ENCODE measurements at places on chromosomes 13 and 19.
A peak's percentile ranks its signal among the peaks of the same experiment; 100 is the strongest.

GRCh38 chr19:16936901-16937300, 48.1 kb downstream of the F2RL3 start:
- no peak for DNase-seq

DNA sequence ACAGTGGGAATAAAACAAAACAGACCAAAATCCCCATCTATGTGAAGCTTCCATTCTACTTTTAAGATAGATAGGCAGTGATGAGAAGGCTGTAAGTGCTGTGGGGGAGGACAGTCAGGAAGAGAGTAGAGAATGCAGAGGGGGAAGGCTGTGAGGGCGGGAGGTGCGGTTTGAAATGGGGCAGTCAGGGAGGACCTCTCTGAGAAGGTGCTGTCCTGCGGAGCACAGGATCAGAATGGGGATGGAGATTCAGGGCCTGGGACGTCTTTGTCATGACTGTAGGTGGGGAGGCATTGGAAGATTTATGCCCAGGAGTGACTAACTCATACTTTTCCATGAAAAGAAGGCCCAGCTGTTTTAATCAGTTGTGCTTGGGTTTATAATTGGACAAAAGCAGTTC, 3.9 kb upstream of the GPR183 start:
- DNase-seq: no peak

DNA sequence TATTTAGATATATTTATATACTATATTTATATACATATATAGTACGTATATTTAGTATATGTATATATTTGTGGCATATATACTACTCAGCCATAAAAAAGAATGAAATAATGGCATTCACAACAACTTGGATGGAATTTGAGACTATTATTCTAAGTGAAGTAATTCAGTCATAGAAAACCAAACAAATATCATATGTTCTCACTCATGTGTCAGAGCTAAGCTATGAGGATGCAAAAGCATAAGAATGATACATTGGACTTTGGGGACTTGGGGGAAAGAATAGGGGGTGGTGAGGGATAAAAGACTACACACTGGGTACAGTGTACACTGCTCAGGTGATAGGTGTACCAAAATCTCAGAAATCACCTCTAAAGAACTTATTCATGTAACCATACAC, 1015.7 kb downstream of the EFNB2 start:
- peak; percentile 33 for DNase-seq

DNA sequence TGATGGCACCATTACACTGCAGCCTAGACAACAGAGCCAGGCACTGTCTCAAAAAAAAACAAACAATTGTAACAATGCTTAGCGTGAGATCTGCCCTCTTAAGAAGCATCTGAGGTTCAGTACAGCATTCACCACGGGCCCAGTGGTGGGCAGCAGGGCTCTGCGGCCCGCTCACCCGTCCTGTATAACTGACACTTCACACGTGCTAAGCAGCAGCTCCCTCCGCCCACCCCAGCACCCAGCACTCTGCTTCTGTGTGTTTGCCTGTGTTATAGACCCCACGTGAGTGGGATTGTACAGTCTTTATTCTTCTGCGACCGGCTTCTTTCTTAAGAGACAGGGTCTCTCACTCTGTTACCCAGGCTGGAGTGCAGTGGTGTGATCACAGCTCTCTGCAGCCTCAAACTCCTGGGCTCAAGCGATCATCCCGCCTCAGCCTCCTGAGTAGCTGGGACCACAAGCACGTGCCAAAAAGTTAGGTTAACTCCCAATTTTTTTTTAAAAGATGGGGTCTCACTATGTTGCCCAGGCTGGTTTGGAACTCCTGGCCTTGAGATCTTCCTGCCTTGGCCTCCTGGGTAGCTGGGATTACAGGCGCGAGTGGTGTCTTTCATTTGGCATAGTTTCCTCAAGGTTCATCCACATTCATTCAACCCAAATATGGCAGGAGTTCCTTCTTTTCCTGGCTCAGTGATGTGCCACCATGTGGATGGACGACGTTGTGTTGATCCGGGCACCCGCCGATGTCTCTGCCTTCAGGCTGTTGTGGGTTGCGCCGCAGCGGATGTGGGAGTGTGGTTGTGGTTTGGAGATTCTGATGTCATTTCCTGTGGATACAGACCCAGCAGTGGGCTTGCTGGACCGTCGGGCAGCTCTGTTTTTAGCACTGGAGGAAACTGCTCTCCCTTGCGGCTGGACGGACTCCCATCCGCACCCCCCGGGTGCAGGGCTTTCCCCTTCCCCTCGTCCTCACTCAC, 170.0 kb downstream of the KDM4B start:
- no peak for DNase-seq

DNA sequence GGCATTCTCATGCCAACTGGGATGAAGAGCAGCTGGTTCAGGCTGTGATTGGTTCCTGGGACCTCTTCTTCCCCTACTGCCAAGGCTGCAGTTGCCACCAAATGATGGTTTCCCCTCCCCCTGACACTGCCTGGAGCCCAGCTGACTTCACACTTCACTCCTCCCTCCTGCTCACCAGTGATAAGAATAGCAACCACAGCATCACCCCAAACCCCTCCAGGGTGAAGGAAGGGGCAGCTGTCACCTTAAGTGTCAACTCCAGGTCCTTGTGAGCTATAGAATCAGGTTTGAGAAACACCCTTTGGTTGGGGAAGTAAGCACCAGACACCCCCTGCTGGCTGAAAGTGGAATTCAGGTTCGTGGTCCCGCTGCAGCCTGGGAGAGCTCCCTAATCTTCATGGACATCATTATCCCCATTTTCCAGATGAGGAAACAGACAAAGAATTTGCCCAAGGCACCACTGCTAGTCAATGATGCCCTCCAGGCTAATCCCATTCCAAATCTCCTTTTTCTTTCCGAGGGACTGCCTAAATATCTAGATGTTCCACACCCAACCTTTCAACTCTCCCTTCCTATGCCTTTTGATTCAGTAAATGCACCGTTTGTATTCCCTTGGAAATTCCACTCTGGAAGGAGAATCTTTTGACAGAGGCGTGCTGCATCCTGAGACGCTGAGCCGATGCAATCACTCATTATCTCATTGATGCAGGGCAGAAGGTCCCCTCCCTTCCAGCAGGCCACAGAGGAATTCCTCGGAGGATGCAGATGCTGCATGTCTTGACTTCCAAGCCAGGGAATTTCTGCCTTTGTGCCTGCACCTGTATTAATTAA, 50.6 kb upstream of the UQCRFS1 start:
- no peak for DNase-seq

DNA sequence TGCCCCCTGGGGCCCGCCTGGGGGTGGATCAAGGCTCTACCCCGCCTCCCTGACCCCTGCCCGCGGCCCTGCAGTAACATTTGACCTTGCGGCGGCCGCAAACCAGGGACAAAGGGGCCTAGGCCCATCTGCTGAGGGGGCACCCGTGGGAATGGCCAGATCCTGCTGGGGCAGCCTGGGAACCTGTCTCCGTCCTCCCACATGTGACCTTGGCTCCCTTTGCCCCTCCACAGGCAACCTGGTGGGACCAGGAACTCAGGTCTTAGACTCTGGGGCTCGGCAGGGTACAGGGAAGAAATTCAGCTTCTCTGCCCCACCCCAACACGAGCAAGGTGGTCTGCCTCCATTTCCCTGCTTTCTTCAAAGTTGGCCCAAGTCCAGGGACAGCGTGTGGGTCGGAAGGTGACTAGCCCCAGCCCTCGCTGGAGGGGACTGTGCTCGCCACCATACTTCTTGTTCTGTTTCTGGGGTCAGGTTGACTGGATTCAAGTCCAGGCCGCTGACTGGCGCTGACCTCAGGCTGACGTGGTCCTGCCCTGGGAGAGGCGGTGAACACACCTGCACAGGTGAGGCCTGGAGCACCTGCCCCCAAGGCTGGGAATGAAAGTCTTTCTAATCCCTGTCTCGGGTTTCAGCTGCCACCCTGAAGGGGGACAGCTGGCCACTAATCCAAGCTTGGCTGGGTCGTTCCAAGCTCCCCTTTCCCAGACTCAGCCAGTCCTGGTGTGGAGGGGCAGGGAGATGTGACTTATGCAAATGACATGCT, 2.5 kb upstream of the NR2F6 start:
- DNase-seq: peak; percentile 98

DNA sequence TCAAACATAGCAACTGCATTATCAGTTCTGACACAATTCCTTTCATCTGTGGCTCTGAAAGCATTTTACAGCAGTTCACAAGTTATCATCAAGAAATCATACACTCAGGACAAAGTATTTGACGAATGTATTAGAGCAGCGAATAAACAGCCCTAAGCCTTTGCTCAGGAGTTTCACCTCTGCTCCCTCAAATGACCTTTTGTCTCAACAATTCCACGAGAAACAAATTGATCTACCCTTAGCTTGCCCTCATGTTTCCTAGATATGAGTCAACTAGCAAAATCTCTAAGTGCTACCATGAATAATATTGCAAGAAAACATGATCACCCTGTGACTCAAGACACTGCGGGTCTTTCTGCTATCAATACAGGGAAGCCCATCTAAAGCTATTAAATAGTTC, 396.1 kb downstream of the EFNB2 start:
- no peak for DNase-seq

GRCh38 chr13:60000976-60001375, 162.8 kb downstream of the DIAPH3 start:
- no peak for DNase-seq

- DNase-seq: no peak
These were observed 5.0 kb downstream of the SGTA start for GRCh38 chr19:2777952-2778683.

DNA sequence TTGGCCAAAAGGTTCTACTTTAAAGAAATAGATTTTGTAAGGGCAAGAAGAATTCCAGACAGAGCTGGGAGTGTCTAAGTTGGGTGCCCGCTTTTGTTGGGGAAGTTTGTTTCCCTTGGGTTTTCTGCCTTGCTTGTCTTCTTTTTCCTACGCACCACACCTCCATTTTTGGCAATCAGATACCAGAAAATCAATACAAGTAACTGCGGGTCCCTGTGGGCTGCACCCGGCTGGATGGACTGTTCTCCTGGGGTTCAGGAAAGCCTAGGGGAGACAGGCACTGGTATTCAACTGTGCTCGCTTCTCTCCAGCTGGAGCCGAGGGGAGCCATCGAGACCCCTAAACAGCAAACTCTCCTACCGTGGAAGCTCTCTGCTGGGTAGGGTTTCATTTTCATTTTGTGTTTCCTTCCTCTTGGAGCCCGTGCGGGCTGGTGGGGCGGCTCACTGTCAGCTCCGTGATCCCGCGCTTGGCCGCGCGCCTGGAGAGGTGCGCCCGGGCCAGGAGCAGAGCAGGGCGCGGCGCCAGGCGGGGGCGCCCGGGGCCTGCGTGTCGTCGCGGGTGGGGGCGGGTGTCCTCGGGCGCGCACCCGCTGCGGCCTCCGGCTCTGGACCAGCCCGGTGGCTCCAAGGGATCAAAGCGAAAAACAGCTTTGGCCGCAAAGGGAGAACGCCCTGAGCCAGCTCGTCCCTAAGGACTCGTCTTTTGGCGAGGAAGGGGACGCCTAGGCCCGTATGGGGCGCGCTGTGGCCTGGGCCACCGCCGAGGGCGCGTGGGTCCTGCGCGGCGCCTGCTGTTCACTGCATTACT, 347.2 kb downstream of the ZNF536 start:
- no peak for DNase-seq

GRCh38 chr13:110400786-110401533, 93.9 kb downstream of the COL4A2 start:
- DNase-seq: no peak

GRCh38 chr13:31807090-31807541, 67.8 kb downstream of the RXFP2 start:
- no peak for DNase-seq

- DNase-seq: no peak
These were observed 66.2 kb upstream of the XPO4 start for GRCh38 chr13:20968745-20969144.

DNA sequence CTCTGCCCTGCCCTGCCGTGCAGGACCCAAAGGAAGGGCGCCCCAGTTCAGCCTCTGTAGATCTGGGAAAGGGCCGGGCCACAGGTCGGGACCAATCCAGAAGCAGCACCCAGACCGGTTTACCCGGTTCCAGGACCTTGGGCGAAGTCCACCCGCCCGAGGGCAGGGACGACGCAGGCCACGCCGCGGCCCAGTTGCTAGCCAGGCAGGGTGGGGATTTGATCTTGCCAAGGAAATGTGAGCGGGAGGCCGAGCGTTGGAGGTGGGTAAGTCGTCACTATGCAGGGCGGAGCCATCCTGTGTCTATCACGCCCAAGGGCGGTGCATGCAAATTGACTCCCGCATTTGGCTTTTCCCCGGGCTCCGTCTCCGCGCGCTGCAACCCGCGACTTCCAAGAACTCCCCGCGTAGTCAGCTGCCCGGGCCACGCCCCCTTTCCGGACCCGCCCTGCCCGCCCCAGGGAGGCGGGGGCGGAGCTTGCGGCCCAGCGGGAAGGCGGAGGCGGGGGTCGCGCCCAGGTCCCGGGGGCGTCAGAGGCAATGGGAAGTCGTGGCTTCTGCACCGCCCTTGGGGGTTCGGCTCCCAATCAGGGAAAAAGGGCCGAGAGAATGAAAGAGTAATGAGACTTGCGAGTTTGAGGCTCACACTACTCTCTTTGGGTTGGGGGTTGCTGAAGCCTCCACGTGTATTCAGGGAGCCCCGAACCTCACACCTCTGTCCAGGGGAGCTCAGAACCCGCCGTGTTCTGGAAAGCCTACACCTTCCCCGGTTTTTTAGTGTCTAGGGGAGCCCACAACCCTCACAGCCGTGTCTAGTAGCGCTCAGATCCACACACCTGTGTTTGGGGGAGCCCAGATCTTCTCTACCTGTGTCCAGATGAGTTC, 12.8 kb downstream of the IER2 start:
- peak; percentile 99 for DNase-seq

GRCh38 chr19:2251106-2252054, 2.3 kb downstream of the AMH start:
- DNase-seq: no peak

GRCh38 chr19:49022116-49022515, 2.0 kb downstream of the CGB3 start:
- no peak for DNase-seq

- no peak for DNase-seq
These were observed 12.7 kb upstream of the GAS6 start for GRCh38 chr13:113876346-113877148.

DNA sequence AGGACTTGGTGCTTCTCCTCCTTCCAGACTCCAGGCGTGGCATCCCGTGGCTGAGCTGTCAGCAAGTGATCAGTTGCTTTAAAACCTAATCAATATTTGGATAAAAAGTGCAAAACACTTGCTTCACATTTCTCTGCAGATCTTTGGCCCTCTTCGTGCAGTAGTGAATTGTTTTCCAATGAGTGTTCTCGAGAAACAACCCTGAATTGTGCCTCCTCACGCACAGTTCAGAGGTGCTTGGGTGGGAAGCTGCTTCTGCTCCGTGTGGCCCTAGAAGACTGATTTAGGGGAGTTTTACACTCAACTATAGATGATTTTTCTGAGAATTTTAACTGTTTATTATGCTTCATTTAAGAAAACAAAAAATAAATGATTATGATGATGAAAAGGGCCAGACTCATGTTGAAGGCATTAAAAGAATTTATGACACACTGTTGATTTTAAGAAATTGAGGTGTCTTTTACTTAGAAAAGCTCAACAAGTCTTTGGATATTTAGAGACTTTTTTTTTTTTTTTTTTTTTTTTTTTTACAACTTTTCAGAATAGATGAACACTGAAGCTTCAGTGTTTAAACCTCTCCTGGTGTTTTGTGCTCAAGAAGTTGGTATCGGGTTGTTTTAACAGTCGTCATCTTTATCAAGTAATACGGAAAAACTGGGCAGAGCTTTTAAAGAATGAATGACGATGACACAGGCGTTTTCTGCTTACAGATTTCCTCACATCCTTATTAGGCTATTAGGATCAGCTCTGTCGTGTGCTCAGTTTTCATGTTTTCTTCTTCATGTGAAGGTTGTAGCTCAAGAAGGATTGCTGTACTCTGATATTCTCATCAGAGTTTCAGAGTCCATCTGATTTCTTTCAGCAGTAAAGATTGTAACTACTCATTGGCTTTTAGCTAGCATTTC, 39.5 kb upstream of the TEX29 start:
- DNase-seq: no peak

Data from PC-9 (cell line).